ENCODE measurements at places on chromosomes 2 and 18.
A peak's percentile ranks its signal among the peaks of the same experiment; 100 is the strongest.

GRCh38 chr2:223621901-223622300, 19.7 kb upstream of the SCG2 start:
- DNase-seq = no peak

GRCh38 chr2:74005786-74006185, 21.1 kb downstream of the TET3 start:
- no peak for DNase-seq

DNA sequence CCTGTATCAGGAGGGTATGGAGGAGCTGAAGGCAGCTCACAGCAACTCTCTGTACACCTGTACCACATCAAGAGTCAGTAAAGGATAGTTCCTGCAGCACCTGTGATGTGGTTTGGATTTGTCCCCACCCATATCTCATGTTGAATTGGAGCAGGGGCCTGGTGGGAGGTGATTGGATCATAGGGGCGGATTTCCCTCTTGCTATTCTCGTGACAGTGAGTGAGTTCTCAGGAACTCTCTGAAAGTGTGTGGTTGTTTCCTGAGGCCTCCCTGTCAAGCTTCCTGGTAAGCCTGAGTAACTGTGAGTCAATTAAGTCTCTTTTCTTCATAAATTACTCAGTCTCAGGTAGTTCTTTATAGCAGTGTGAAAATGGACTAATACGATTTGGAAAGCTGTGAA, 28.9 kb downstream of the OSBPL1A start:
- peak; percentile 76 for DNase-seq

DNA sequence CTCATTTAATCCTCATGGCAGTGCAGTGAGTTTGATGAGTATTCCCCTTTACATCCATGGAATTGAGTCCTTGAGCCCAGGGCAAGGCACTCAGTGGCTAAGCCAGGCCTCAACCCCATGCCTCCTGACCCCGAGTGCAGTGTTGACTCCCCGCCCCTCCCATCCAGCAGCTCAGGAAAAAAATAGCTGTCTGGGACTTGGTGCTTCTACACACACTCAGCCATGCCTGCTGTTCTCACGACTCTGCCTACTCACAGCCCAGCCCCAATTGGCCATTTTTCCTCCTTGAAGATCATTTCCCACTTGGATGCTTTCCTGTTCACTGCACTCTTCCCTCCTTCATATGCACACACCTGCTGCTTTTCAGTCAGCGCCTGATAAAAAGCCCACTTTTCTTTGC, 8.8 kb downstream of the FOSL2 start:
- DNase-seq = no peak

DNA sequence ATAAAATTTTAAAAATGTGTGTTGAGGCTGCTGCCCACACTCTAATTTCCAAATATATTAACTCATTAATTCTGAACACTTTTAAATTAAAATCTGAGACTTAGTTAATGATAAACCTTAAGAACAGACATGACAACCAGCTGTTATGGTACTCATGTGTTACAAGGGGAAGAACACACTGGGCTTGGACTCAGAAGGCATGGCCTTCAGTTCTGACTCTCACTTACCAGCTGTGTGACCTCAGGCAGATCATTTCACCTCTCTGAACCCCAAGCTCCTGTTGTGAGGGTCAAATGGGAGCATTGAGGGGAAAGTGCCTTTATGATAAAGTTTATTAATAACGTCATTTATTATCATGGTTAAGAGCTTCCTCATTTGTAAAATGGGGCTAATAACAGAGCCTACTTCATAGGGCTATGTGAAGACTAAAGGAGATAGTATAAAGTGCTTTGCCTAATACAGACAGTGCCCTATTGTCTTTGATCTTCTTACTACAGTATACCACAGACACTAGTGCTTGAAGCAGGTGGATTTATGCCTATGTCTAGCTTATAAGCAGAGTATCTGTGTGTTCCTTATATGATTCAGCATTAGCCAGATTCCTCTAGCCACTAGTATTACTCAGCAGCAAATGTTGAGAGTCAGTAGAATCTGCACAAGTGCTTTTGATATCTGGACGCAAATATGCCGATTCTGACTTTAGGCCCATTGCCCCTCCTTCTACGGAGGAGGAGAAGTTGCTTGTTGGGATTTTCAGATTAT, 99.6 kb downstream of the SGPP2 start:
- no peak for DNase-seq

- DNase-seq = no peak
Measured at GRCh38 chr2:62511636-62512035, 5.6 kb upstream of the TMEM17 start.

GRCh38 chr2:184637781-184638180, 39.5 kb downstream of the ZNF804A start:
- no peak for DNase-seq

DNA sequence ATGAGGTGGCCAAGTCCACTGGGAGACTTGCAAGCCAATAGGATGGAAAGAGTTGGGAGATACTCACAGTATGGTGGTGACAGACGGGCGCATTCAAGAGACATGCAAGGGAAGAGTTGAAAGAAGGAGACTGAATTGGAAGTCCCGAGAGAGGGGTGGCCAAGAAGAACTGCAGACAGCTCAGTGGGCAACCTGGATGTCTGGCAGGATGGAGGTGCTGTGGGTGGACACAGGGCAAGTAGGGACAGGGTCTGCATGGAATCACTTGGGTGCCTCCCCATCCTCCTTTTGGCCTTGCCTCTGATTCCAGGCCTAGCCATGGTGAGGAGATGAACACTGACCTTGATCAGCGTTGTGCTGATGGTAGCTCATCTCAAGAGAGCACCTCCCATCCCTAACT, 235.7 kb upstream of the COPS8 start:
- no peak for DNase-seq

DNA sequence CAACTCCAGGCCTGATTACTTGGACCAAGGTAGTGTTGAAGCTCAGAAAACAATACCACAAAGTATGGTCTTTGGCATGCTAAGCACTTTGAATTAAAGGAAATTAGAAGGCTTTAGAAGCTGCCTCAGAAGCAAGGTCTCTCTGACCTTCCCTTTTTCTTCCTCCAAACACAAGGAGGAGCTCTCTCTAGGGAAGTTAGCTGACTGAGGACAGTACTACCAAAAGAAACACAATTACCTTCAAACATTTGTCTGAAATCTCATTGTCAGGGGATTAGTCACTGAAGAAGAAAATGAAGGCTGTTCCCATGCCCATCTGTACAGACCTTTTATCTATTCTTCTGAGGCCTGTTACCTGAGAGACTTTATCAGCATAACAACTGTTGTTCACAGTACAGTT, 279.3 kb downstream of the CDH20 start:
- no peak for DNase-seq

GRCh38 chr2:234500394-234501006, 3.6 kb upstream of the ARL4C start:
- peak; percentile 73 for DNase-seq

DNA sequence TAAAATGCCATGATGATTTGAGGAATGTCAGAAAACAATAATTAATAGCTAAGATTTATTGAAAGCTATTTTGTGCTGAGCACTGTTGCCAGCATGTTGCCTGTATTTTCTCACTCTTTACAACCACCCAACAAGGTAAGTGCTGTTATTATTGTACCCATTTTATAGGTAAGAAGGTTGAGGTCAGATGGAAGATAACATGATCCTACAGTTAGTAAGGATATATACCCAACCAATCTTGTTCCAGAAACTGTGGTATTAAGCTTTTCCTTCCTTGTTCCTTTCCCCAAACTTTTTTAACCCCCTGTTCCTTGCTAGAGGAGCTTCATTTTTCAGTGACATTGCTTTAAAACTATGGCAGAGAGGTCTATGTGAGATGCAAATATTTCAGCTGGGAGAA, 738.0 kb upstream of the ZEB2 start:
- no peak for DNase-seq

DNA sequence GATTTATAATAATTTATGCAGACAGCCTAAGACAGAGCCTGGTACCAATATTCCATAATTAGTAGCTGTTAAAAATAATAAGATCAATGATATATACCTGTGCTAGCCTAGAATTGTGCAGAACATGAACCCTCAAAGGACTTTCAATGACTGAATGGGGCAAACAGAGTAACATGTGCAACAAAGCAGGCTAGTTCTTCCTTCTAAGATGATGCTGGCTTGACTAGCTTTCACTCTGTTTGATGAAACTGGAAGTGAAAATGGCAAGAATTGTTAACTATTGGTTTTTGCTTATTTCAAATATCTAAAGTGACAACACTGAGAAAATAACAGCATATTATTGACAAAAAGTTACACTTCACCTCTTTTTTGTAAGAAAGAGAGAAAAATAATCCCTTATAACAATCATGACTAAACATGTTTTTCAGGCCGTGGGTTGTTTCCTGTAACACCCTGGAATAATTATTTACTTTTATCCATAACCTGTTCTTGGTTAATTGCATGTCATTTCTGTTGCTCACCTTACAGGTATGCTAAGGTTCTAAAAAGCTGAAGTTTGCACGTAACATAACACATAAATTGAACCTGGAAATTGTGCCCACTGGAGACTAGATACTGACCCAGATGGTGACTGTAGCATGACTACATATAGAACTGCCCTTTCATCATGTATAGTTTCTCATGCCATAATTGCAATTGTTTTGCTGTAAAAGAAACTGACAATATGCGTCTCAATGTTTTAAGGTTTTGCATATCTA, 108.7 kb downstream of the C18orf54 start:
- no peak for DNase-seq

DNA sequence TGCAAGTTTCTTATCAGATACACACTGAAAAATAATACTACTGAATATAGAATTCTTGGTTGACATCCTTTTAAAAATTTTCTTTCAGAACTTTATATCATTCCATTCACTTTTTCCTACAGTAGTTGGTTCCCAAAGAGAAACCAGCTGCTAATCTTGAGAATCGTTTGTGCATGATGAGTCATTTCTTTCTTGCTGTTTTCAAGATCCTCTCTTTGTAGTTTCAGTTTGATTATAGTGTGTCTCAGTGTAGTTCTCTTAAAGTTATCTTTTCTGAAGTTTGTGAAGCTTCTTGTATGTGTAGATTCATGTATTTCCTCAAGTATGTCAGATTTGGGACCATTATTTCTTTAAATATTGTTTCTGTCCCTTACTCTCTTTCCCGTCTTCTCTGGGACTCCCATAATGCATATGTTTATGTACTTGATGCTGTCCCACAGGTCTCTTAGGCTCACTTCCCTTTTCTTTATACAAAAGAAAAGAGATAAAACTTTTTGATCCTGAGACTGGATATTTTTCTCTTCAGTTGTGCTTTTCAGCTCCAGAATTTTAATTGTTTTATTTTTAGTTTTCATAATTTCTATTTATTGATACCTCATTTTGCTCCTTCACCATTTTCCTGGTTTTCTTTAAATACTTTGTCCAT, 801.0 kb downstream of the TDRD15 start:
- peak; percentile 34 for DNase-seq

DNA sequence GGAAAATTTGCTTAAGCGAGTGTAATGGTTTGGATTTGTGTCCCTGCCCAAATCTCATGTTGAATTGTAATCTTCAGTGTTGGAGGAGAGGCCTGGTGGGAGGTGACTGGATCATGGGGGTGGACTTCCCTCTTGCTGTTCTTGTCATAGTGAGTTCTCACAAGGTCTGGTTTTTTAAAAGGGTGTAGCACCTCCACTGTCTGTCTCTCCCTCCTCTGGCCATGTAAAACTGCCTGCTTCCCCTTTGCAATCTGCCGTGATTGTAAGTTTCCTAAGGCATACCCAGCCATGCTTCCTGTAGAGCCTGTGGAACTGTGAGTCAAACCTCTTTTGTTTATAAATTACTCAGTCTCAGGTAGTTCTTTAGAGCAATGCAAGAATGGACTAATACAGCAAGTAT, 6.6 kb downstream of the YIPF4 start:
- no peak for DNase-seq

- DNase-seq = no peak
Measured at GRCh38 chr2:134206031-134206430, 47.8 kb upstream of the MGAT5 start.

- DNase-seq = no peak
Measured at GRCh38 chr2:71473346-71474031, 20.1 kb downstream of the DYSF start.

DNA sequence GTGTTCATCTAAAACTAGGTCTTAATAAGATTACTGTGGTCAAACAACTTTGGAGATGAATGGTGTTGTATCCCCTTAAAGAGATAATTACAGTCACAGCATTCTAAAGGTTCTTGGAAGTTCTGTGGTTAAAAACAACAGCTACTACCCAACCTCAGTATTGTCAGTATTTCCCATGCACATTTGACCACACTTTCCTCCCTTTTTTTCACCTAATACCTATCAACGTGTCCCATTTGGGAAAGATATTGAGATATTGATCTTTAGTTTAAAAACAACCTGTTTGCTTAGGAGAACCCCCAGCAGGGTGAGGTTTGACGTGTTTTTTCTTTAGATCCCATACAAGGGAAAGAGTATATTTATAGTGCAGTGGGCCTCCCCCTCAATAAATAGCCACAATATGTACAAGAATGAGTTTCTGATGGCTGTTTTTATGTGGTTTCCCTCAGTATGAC, 65.6 kb downstream of the WDR7 start:
- DNase-seq = peak; percentile 33

DNA sequence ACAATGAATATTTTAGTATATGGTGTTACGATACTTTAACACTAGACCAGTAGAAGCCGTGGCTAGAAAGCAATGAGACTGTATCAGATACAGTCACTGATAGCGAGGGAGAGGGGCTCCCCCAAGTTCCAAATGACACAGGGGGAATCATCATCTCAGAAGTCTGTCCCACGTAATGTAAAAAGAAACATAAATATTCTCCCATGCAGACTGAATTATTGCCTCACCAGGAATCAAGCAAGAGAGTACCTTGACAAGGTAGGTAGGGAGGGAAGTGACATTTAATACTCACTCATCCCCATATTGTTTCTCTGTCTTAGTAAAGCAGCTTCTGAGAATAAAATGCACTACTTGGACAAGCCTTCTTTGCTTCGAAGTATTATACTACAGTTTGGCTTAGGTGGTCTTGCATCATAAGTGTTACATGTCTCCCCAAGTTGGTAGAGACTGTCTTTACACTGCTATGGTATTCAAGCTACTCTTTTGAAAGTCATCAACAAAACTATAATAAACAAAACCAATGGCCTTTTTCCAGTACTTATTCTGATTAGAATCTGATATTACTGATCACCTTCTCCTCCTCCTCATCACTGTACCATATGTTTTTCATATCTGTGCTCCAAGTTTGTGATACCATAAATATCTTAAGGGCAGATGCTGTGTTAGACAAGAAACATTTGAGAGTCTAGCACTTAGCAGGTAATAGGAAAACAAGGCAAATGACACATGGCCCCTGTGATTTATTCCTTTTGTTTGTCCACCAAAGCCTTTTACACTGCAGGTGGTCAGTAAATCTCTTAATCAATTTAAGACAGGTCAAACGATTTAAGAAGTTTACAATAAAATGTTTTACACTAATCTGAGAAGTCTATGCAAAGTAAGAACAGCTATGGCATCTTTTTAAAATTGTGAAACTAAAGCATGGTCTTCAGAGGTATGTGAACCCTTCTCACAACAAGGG, 2.7 kb downstream of the LAPTM4A start:
- no peak for DNase-seq

GRCh38 chr2:26712486-26713465, 20.3 kb downstream of the KCNK3 start:
- DNase-seq = no peak

- no peak for DNase-seq
Measured at GRCh38 chr2:20223407-20224163, 1.3 kb downstream of the SDC1 start.
